ENCODE measurements at places on chromosomes 4 and X.
A peak's percentile ranks its signal among the peaks of the same experiment; 100 is the strongest.

DNA sequence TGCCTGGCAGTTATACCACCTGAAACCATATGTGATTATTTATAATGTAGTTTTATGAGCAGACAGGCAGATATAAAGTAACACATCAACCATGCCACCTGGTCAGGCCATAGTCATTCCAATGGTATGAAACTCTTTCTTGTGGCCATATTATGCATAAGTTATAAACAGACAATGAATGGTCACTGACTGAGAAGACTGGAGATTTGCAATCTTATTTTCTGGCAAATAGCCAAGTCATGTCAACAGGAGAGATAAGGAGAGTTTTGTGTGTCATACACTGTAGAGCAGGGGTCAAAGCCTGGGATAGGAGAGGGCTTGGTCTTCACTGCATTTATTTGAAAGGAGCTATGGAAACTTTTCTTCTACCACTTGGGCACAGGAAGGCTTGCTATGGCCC is 29.5 kb downstream of the SORBS2 start:
- DNase-seq, result no peak

GRCh38 chr4:81523672-81524327 is 52.1 kb upstream of the RASGEF1B start:
- no peak for DNase-seq

DNA sequence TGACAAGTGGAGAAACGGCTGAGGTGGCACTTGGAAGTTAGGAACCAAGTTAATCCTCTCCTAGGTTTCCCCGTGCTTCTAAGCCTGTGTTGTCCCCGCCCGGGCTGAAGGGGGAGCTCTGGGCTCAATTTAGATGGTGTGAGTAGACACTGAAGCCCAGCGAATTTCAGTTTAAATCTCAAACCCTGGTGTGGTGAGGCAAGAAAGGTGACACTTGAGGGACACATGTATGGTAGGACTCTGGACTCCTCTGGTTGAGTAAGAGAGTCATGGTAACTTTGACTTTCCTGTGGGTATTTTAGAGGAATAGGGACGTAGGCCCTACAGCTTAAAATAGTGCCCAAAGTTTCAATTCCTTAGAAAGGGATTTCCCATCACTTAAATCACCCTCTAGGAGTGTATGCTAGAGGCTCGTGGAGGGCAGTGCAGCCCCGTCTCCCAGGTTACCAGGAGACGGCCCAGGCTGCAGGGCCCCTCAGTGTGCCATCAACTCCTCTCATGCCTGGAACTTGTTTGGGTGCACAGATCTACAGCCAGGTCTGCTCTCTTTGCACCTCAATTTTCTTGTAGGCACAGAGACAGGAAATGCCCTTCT is 24.0 kb downstream of the HAND2 start:
- DNase-seq, result peak; percentile 84

GRCh38 chr4:38728631-38729141 is 54.1 kb downstream of the TLR10 start:
- DNase-seq, result no peak

DNA sequence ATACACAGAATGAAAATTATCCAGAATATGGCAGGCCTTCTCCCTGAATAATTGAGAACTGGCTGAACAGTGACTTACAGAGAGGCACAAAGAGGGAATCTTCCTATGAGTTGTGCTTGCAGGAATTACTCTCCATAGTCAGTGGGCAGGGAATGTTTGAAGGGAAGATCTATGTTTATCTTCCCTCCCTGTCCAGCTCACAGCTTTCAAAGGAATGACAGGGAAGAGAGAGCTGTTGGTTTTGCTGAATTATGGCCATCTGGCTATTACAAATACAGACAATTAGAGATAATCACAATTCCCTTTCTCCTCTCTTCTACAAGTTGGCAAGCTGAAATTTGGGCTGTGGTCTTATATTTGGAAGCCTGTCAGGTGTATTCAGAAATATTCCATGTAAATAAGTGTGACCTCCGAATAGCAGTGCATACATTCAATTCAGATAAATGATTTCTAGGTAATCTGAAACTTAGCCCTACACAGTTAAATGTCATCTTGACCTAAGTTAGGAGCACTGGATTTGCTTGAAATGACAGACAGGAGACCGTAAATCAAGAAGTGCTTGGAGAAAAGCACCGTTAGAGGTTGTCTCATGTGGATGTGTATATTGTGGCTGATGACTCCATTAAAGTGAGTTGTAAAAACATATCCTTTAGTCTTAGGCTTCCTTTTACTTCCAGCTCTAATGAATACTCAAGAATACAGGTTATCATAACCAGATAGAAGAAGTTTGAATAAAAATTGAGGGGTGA is 136.8 kb downstream of the C4orf33 start:
- no peak for DNase-seq

- DNase-seq, result no peak
These were observed 239.6 kb downstream of the PPP1R2C start for GRCh38 chrX:42538405-42538804.

GRCh38 chr4:165873298-165874071 is 448 bp downstream of the TLL1 start:
- peak; percentile 59 for DNase-seq

GRCh38 chrX:24928114-24928513 is 87.7 kb downstream of the ARX start:
- no peak for DNase-seq

DNA sequence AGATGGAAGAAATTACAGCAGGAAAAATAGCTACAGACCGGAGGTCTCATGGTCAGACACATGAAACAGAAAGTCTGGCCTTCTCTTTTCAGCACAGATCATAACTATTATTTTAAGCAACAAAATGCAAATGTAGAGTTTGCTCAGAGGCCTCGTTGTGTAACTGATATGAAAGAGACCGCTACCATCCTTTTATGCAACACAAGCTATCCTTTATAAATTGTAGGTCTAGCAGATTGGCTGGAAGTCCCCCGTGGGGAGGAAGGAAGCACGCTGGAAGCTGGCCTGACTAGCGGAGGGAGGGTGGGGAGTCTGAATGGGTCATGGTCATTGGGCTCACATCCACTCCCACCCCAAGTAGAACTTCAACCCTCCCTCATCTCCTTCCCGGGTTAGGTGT is 27.7 kb downstream of the DMP1 start:
- no peak for DNase-seq

GRCh38 chr4:146346276-146346675 is 131.9 kb downstream of the REELD1 start:
- DNase-seq, result no peak

DNA sequence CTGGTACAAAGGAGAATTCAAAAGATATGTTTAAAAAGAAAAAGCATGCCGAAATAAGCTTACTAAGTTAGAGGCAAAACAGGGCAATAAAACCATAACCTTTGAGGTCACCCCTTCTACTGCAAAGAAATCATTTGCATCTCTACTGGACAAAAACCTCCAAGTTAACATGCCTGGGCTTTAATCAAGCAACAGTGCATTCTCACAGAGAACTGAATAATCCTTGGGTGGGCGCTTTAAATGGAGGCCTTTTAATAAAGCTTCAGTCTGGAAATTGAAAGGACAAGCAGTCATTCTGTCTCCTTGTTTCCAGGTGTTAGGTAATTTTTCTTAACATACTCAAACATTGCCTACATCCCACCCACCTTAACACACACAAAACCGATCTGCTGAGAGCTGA is 34.6 kb upstream of the SMS start:
- no peak for DNase-seq

GRCh38 chr4:78622253-78622979 is 70.8 kb downstream of the ANXA3 start:
- no peak for DNase-seq

DNA sequence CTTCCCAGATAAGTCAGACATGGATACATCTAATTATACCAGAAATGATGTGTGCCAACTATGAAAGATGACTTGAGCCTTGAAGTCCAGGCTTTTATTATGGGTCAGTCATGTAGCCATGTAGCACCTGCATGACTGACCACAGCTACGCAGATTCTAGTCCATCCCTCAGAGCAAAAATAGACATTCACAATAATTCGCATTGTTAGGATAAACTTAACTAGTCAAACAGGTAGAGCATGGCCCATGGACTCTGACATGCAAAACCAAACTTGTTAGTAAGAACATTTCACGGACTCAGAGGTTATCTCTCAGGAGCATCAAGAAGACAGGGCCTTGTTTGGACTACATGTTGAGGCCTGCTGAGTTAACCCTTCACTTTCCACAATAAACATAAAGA is 132.6 kb downstream of the PWWP3B start:
- no peak for DNase-seq

- DNase-seq, result no peak
These were observed 32.3 kb downstream of the AFF1 start for GRCh38 chr4:86967073-86967472.

DNA sequence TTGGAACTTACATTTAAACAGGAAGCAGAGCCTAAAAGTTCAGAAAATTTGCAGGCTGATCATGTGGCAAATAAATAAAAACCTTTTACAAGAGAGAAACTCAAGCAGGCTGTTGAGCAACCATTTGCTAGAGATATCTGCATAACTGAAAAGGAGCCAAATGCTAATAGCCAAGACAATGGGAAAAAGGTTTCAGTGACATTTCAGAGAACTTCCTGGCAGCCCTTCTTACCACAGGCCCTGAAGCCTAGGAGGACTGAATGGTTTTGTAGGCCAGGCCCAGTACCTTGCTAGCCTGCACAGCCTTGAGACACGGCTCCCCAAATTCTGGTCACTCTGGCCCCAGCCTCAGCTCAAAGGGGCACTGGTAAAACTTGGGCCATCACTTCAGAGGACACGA is 945.1 kb downstream of the ADGRL3 start:
- no peak for DNase-seq

DNA sequence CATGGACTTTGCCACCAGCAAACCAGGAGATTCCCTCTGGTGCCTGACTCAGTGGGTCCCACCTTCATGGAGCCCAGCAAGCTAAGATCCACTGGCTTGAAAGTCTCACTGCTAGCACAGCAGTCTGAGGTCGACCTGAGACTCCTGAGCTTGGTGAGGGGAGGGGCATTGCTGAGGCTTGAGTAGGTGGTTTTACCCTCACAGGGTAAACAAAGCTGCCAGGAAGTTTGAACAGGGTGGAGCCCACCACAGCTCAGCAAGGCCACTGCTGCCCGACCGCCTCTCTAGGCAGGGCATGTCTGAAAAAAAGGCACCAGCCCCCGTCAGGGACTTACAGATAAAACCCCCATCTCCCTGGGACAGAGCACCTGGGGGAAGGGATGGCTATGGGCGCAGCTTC is 28.1 kb downstream of the FAM9A start:
- no peak for DNase-seq

DNA sequence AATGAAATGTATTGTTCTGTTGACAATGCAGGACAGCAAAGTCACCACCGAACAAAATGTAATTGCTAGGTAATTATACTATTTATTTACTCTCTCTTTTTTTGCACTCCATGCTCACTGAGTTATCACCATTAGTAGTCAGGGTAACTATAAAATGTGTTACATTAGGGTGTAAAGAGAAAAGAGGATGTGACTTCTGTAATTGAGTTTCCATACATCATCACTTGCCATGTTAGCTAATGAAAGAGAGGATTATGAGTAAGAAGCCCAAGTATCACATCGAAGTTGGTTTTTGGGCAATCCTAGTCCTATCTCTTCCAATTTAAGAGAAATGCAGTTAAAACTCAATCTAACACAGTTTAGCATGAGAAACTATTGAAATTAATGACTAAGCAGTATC is 7.6 kb downstream of the ZXDA start:
- no peak for DNase-seq

DNA sequence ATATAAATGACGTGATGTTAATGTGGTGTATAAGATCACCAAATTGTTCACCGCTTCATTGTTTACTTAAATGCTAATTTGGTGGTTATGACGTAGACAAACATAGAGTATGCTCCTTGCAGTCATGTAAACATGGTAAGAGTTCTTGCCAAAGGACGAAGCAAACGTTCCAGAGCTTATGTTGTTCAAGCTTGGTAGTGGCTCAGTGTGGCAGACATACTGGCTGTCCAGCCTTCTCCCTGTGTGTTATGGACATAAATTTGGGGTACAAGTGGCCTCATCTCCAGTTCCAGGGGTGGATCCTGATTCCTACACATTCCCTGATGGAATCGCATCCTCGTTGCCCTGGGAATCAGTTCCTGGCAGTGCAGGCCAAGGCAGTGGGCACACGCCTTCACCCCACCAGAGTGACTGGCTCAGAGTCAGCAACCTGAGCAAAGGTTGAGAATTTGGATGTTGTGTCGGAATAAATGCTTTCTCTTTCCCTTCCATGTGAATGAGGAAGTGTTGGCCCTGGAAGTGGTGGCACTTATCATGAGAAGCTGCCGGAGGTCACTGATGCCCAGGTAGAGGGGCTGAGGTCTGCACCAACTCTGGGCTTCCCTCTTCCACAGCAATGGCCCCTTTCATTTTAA is 25.4 kb downstream of the F11 start:
- no peak for DNase-seq

DNA sequence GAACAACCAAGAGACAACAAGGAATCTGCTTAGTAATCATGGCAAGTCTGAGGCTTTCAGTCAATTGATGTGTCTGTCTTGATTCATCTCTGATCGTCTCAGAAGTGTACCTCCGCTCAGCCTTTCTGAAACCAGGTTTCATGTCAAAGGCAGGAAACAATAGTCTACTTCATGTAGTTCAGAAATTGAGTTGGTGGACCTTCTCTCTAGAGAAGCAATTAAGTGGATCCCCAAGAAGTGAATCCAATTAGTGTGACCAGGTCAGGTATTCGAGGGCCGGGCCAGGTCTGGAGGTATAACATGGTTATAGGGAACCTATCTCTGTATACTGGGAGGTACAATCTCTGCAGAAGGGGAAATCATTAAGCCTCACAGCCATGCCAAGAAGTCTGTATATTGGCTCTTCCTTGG is 32.0 kb downstream of the DAPP1 start:
- no peak for DNase-seq

- no peak for DNase-seq
These were observed 66.8 kb downstream of the SPIN3 start for GRCh38 chrX:56928546-56928945.

GRCh38 chrX:34638116-34638515 is 19.0 kb downstream of the TMEM47 start:
- peak; percentile 51 for DNase-seq

DNA sequence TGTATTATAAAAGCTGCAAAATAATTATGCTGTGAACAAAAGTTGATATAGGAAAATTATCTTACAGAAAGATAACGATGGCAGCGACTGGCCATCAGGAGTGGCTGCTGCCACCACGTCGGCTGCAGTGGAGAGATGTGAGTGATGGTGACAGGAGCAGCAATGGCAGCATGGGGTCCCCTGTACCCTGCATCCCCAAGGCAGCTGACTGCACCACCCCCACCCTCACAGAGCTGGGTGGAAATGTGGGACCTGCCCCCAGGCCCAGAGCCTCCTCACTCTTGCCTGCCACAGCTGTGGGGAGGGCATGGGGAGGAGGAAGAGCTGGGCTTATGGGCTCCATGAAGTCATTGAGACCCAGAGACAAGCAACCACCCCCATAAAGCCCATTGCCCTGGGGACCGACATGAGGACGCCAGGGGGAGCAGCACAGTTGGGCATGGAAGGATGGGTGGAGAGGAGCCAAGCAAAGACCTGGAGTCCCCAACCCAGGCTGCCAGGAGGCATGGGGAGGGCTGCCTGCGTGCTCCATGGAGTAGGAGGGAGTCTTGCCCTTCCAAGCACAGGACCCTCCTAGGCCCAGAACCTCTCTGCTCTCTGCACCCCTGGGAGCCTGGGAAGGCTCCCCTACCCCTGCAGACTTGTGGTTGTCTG is 1090.5 kb downstream of the PCDH18 start:
- DNase-seq, result no peak

Measured in T47D (cell line).